ENCODE measurements at places on chromosomes 5 and 9.

DNA sequence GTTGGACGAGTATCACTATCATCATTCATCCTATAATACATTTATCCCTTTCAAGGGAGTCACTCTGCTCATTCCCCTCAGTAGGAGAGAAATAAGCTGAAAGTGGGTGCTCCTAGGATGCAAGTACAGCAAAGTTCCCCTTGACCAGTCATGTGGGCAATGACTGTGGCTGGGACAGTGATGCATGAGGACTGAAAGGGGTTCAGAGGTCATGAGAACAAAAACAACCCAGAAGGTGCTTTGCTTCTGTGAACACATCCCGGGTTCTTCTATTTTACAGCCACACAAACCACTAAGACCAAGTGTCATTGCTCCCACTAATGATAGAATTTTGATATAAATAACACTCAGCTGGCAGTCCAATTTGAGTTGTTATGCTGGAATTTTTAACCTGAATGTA lies 177.8 kb upstream of the ADCY2 start:
- no peak for DNase-seq

DNA sequence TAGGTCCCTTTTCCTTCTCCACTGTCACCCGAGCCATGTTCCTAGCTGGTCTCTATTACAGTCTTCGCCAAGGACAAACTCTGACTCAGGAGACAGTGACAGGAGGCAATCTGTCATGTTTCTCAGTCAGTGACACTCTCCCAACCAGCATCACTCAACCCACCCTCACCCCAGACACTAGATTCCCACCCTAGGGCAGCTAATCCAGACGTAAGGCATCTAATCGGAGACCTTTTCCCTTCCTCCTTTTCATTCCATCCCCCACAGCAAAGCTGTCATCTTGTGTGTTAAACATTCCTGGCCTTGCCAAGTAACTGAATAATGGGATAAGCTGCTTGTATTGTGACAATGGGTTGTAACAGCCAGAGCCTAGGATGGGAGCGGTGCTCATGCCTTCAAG lies 95.2 kb downstream of the SNX18 start:
- DNase-seq = no peak

- DNase-seq = no peak
Observed at GRCh38 chr5:120759587-120759986, 295.5 kb downstream of the PRR16 start.

DNA sequence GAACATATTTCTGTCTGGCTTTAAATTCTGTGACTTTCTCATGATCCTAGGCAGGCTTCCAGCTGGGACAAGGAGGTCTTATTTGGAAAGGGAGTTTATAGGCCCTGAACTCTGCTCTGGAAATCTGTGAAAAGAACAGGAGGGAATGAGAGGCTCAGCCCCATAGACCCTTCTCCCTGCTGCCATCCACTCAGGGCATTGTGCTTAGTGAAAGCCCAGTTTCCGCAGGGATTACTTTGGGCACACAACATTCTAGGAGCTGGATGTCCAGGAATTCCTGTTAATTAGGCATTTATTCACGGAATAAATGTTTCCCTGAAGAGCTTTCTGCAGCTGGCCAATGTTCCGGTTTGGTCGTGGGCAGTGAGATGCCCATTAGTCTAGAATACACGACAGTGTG lies 32.7 kb upstream of the COL15A1 start:
- no peak for DNase-seq

GRCh38 chr9:21455320-21455719 lies 15.1 kb downstream of the IFNA1 start:
- DNase-seq = no peak

DNA sequence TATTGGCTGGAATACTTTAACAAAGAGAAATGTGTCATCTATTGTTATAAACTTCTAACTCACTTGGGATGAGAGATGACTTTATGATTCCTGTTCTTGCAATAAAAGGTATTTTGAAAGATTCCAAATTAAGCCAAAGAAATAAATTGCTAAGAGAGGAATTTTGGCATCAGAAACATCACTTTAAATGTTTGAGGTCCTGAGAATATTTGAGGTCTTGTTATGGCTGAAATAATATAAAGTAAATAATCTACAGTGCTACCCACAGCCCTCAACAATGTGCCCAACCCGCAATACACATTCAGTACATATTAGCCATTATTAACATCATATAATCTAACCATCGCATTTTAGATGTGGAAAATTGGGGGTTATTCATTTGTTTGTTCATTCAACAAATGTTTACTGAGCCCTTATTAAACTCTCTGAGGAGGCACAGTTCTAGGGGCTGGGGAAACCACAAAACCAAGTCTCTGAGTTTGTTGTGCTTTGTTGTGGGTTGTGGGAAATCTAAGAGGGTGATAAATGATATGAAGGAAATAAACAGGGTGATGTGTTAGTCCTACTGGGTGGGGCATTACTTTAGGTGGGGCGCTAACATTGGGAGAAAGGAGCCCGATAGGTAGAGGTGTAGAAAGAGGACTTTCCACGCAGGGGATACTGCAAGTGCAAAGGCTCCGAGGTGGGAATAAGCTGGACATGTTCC lies 135.2 kb upstream of the CLINT1 start:
- no peak for DNase-seq

- no peak for DNase-seq
Observed at GRCh38 chr9:38356851-38357250, 35.7 kb upstream of the ALDH1B1 start.

DNA sequence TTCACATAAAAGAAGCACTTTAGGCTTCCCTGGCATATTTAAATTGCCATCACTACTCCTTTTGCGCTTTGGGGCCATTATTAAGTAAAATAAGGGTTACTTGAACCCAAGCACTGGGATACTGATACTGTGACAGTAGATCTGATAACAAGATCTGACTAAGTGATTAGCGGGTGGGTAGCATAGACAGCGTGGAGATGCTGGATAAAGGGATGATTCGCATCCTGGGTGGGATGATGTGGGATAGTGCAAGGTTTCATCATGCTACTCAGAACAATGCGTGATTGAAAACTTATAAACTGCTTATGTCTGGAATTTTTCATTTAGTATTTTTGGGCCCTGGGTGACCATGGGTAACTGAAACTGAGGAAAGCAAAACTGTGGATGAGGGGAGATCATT lies 75.1 kb downstream of the PTTG1 start:
- DNase-seq = no peak

GRCh38 chr5:141326088-141326854 lies 4.0 kb upstream of the PCDHGA1 start:
- DNase-seq = no peak

DNA sequence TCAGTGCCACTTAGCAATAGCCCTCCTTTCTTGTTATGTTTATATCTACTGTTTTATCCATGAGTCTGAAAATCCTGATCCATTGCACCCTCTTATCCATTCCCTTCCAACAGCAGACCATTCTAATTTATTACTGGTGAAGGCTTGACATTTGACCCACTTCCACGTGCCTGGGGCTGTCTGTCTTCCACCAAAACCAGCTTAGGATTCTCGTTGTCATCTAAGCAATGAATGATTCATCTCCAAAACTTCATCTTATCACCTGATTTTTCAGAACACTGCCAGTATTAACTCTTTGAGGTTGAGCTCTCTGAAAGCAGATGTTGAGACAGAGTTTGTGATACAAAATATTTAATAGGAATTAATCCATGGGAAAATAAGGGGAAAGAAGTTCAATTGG lies 277.8 kb upstream of the FBXL7 start:
- DNase-seq = no peak

- DNase-seq = no peak
Observed at GRCh38 chr5:103436656-103437055, 125.9 kb downstream of the NUDT12 start.

- no peak for DNase-seq
Observed at GRCh38 chr5:1564182-1564748, 40.5 kb upstream of the LPCAT1 start.

DNA sequence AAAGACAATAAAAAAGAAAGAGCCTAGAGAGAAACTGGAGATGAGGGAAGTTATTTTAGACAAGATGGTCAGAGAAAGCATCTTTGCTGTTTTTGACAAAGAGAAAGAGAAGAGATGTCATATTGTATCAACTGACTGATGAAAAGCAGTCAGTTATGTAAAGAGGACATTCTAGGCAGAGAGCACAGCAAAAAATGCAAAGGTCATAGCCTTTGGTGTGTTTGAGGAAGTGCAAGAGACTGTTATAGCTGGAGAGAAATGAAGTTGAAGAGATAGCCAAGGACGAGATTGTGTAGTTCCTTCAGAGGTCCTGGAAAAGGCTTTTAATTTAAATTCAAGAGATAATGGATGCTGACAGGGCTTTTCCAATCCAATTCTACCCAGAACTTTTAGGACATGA lies 342.4 kb downstream of the RASEF start:
- DNase-seq = no peak

DNA sequence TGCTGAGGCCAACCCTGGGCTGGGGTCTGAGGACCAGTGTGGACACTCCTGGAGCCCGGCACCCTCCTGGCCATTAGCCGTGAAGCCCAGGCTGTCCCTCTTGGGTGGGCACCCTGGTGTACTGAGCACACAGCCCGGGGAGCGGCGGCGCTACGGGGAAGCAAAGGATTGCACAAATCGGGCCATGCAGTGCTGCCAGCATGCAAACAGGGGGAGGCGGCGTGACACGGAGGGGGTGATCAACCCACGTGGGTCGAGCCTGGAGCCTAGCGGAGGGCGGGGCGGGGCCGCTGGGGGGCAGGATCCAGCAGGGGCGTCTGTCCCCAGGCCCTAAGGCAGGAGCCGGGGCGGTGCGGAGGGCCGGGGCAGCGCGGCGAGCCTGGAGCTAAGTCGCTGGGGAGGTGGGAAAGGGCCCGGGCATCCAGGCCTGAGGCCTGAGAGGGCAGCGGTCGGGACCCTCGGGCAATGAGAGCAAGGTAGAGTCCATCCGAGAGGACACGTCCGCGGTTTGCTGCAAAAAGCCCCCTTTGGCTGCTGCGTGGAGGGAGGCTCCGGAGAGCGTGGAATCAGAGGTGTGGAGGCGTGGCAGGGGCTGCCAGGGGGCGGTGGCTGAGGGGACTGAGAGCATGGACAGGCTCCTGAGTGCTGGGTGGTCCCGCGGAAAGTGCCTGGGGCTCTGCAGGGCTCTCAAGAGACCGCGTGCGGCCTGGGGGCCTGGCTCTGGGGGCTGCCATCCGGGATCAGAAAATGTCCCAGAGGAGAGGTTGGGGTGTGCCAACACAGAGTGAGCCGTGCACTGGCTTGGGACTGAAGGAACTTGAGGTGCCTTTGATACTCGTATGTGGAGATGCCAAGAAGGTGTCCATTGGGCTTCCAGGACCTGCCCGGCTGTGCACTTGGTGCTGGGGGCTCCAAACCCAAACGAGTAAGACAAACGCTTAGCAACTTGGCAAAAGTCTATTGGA lies 94.2 kb downstream of the BARX1 start:
- DNase-seq = no peak

DNA sequence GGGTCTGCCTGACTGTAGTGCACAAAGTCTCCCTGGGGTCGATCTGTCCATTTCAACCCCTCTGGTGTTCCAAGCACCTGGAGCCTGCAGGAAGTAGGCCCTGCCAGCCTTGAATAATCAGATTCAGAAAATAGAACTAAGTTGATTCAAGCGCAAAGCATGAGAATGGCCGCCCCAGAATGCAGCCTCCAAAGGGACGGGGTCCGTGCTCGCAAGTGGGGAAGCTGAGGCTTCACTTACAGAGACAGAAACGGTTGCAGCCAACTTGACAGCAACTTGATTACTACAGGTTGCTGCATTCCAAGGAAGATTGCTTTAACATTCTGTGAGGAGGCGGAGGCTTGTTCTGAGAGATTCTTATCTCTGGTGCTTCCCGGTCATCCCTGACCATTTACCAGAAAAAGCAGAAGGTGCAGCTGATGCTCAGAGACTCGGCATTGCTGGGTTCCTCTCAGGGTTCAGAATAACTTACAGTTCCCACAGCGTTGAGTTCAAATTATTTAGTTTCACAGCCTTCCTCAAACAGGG lies 14.9 kb upstream of the LRRC14B start:
- DNase-seq = no peak

- no peak for DNase-seq
Observed at GRCh38 chr5:67880511-67880805, 335.1 kb upstream of the PIK3R1 start.

DNA sequence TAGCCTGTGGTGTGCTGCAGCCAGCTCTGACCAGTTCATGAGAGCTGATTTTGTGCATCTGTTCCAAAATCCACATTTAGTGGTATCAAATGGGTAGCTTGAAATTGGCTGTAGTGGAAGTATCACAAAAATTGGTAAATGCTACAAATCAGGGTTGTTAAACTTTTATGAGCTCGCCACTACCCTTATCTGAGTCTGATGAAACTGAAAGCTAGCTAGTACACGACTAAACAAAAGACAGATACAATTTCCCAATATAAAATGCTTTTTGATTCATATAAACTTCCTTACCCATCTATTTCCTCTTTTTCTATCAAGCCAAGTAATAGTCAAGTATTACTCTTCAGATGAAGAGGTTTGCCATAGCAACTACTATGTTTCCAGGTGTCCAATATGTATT lies 392.0 kb downstream of the TMEM161B start:
- no peak for DNase-seq

DNA sequence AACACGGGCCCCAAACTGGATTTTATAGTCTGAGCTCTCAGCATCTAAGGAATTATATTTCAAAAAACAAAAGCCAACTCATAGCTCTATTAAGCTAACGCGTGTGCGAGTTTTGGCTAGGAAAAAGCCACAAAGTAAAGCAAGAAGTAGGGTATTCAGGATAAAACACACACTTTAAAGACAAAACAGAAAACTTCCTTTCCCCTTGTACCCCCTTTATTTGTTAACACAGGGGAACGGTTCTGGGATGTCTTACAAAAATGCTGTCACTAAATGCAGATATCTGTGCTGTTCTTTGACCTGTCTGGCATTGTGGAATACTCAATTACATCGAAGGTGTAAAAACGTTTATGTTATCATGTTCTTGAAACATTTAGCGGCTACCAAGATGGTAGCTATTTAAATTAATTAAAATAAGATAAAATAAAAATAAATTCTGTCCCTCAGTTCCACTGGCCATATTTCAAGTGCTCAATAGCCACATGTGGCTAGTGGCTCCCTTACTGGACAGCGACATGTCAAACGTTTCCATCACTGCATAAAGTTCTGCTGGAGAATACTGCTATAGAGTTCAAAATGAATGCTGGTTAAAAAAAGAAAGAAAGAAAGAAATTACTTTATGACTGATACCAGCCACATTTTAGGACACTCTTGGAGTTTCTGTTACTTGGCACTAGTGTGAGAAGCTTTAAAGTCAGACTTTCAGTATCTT lies 7.2 kb upstream of the MEF2C start:
- DNase-seq = no peak

DNA sequence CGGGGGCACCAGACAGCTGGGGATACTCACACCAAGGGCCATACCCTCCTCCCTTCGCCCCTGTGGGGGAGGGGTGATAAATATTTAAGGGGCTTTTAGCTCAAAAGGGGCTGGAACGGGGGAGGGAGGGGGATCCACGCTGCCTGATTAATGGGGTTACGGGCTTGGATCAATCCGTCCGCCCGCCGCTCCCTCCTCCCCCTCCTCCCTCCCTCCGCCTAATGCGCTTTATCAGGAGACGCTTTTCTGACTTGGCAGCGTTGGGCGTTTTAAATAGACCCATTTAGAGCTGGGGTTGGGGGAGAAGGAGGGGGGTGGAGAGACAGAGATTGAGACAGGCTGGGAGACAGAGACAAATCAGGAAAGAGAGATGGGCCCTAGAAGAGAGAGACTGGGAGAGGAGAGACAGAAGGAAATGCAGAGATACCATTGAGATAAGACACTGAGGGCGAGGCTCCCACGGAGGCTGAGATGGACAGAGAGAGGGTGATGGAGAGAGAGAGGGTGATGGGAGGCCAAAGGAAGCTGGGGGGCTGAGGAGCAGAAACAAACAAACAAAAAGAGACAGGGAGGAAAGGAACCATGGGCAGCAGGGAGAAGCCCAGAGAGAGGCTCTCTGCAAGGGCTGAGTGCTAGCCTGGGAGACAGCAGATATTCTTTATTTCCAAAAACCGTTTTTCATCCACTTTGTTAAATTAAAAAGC lies 10.3 kb downstream of the CNTFR start:
- no peak for DNase-seq

Measured in cerebellar nuclear complex (tissue), 1 donor.